Testis (tissue), 5 donors: ENCODE measurements at places on chromosomes 1 and 21. TPM values are rescaled to one million over a fixed set of nuclear protein-coding genes. Genes with fewer than 3 reads are reported as not detected.

PRKAB2 gene
- polyA plus RNA-seq, result 15.5 TPM

GRCh38 chr1:230899841-230900251, 31.5 kb upstream of the C1orf198 start:
- no peak for DNase-seq

DNA sequence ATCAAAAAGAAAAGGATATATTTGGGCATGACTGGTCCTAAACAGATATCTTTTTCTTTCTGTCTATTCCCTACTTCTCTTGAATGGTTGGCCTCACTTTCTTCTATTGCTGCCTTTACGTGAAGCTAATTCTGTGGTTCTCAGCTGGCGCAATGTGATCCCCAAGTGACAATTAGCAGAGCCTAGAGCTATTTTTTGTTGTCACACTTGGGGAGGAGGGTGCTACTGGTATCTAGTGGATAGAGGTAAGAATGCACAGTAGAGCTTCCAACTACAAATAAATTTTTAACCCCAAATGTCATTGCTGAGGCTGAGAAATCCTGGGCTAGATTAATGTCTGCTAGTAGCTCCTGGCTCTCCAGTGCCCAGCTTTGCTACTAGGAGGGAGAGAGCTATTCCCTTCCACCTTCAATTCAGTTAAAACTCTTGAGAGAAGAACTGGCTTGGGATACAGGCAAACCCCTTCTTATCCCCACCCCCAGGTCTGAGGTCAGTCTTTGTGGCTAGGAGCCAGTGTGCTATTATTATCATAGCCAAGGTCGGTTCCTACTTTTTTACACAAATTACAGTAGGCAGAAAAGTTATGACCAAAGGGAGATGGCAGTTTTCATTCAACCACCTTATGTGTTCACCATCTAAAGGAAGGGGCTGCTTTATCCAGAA, 102.1 kb downstream of the SNX7 start:
- DNase-seq, result no peak

GRCh38 chr1:231770506-231771175, 144.1 kb downstream of the DISC1 start:
- no peak for DNase-seq

OR2L5 gene
- polyA plus RNA-seq, result not detected

- DNase-seq, result no peak
Observed at GRCh38 chr21:33775100-33775828, 133.0 kb downstream of the ITSN1 start.

GRCh38 chr21:41189150-41189745, 21.3 kb downstream of the BACE2 start:
- DNase-seq, result no peak

GRCh38 chr1:176925223-176925622, 239.3 kb downstream of the ASTN1 start:
- no peak for DNase-seq

- DNase-seq, result no peak
Observed at GRCh38 chr1:21018673-21019072, 158.0 kb downstream of the EIF4G3 start.

ETV3L gene
- polyA plus RNA-seq, result not detected

DNA sequence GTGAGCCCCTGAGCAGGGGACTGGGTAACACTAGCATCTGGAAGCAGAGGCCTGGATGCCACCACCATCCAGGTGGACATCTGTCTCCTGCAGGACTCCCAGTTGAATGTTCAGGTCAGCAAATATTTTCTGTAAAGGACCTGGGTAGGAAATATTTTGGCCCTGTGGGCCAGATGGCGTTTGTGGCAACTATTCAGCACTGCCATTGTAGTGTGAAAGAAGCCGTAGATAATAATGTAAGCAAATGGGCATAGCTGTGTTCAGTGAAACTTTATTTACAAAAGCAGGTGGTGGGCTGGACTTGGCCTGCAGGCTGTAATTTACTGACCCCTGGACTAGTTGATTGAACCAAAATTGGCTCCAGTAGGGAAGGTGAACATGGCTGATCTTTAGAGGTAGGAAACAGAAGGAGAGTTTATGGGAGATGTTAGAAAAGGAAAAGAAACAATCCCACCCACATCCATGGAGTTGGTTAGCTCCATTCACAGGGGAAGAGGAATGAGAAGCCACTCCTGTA, 20.0 kb upstream of the CD101 start:
- no peak for DNase-seq

DNA sequence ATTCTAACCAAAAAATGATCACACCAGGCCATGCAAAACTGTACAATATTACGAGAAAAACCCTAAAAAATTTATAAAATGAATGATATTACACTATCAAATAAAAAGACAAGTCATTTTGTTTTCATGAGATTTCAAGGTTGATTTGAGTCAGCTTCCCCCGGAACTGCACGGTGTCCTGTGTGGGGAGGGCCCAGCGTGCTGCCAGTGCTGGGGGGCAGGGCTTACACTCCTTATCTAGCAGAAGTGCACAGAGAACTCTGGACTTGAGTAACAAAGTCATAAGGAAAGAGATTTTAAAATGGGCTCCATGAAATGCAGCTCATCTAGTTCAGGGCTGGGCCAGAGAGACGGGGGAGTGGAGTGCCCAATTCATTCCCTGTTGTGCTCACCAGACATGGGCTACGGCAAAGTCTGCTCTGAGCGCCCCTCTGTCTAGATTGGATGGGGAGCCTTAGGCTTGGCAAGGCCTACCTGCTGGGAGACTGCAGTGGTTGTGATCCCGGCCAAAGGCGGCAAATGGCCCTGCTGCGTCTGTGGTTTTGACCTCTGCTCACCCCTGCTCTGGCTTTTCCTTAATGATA, 50.1 kb downstream of the COQ8A start:
- peak; percentile 68 for DNase-seq

MPL gene
- 0.32 TPM for polyA plus RNA-seq

DNA sequence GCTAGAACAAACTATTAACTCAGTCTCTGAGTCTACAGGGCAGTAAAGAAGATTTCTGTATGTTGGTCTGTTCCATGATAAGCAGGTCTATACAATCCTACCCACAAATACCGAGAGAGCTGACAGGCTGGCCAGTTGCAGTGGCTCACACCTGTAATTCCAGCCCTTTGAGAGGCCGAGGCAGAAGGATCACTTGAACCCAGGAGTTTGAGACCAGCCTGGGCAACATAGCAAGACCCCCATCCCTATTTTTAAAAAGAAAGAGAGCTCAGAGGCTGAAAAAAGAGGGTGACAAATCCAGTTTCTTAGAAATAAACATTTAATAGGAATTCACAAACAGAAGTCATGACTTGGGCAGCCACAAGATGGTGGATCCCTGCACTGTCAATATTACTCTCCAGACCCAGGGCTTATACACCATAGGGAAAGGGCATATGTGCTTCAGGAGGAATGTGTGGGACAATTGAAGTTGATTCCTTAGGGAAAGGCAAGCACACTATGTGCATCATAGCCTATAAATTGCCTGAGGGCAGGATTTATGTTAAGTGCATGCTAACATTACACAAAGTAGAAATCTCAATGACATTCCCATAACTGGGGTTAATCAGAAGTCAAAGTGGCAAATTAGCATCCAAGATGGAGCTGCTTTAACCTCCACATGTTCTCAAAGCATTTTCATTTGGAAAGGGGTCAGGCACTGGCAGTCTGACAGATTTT, 66.8 kb downstream of the SLC16A1 start:
- no peak for DNase-seq

GRCh38 chr21:28877318-28877884, 115.3 kb downstream of the LTN1 start:
- DNase-seq, result no peak

GRCh38 chr1:199937661-199938060, 89.8 kb upstream of the NR5A2 start:
- no peak for DNase-seq

- no peak for DNase-seq
Observed at GRCh38 chr1:228921481-228921880, 186.2 kb downstream of the RHOU start.

OR2T29 gene
- polyA plus RNA-seq, result not detected

DNA sequence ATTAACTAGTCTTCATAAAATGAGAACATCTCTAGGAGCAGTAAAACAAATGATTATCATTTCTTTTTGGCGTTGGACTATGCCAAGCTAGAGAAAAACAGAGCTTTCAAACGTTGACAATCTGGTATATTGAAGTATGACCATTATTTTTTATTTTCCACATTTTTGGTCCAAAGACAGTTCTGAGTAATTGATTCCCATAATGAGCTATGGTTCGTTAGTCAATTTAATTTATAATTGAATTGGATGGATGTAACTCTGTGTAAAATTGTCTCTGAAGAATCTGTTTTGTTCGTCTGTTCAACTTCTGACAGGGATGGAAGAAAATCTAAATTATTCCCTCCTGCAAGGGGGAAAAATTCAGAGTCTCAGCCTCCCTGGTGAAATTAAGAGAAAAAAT, 234.5 kb downstream of the LMO4 start:
- no peak for DNase-seq

GRCh38 chr1:14340002-14340785, 258.3 kb upstream of the KAZN start:
- no peak for DNase-seq

- no peak for DNase-seq
Observed at GRCh38 chr1:37560401-37561132, 3.8 kb downstream of the DNALI1 start.

RRP1 gene
- 21.1 TPM for polyA plus RNA-seq

DNA sequence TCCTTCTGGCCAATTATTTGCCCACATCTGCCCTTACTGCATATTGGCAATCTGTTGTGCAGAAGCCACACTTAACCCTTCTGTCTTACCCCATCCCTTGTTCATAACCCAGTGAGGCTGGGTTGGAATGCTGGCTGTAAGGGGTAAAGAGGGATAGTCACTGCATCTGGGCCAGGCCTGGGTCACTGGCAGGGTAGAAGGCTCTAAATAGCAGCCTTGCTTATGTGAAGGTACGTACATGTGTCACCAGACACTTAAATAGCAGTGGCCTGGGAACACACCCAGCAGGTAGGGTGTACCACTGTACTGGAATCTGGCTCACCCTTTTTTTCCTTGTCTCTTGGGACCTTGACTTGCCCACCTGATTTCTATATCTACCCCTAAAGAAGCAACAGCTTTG, 9.9 kb upstream of the TARS2 start:
- DNase-seq, result no peak

GRCh38 chr21:34502480-34503106, 9.4 kb downstream of the KCNE1 start:
- no peak for DNase-seq

- DNase-seq, result no peak
Observed at GRCh38 chr1:154265586-154265985, 6.8 kb upstream of the HAX1 start.

- DNase-seq, result no peak
Observed at GRCh38 chr21:26457817-26458216, 115.3 kb downstream of the CYYR1 start.

DNA sequence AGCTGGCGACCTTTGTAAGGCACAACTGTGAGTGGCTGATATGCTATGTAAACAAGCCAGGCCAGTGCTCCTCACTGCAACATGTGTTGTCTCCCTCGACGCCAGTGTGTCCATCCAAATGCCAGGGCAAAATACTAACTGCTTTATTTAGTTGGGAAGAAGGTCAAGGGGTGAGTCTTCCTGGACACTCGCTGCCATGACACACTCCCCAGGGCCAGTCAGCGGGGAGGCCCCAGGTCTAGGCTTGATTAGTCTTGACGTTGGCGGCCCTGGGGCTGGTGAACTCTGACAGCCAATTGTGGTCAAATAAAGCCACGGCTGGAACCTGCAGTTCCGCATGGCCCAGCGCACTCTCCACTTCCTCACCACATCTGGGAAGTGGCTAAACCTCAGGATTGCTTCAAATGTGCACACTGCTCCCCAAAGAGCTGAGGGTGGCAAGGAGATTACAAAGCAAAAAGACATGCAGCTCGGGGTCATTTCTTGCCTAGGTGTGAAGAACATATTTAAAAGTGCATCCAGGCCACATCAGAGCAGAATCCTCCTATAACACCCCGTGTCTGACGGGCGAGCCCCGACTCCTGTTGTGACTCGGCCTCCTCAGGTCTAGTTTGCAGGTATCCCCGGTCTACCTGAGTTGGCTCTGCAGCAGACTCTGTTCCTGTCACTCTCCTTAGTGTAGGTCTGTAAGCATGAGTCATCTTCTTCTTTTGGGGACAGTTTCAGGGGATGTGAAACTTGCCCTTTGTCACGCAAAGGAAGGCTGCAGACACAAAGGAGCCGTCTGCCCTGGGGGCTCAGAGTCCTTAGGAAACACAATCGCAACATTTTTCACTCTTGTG, 183.5 kb downstream of the RUNX1 start:
- DNase-seq, result peak; percentile 27

HHIPL2 gene
- polyA plus RNA-seq, result 16.2 TPM

DNA sequence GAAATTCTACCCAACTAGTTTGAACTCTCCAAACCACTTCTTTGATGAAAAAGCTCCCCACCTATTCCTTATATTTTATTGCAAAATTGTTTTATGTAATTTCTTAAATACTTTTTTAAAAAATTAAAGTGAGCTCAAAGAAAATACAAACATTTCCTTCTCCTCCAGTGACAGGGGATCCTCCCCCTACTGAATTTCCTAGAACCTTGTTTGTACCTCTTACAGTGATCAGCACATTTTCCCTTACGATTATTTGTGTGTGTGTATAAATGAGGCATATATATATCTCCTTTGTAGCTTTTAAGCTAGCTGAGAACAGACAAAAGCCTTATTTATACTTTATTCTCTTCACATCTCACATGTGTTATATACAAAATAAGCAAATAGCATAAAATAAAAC, 44.4 kb downstream of the VAV3 start:
- no peak for DNase-seq

GRCh38 chr1:111604931-111605330, 14.7 kb upstream of the RAP1A start:
- no peak for DNase-seq
